Kidney (tissue), 22 donors: ENCODE measurements at places on chromosomes 7 and 10. TPM values are rescaled to one million over a fixed set of nuclear protein-coding genes. Genes with fewer than 3 reads are reported as not detected.

GRCh38 chr10:116272440-116273283, at the start of gene GFRA1:
Gene GFRA1, minus strand, starts transcription at chr10:116273206. Its CDS starts 1,177 bp downstream, at chr10:116272029.
- H3K27ac ChIP-seq: peak within 1 kb of the TSS; percentile 30
- H3K4me1 ChIP-seq: peaks cover 9% of the 10 kb centered on the region
- peak within 1 kb of the TSS; percentile 44 for H3K4me3 ChIP-seq

DNA sequence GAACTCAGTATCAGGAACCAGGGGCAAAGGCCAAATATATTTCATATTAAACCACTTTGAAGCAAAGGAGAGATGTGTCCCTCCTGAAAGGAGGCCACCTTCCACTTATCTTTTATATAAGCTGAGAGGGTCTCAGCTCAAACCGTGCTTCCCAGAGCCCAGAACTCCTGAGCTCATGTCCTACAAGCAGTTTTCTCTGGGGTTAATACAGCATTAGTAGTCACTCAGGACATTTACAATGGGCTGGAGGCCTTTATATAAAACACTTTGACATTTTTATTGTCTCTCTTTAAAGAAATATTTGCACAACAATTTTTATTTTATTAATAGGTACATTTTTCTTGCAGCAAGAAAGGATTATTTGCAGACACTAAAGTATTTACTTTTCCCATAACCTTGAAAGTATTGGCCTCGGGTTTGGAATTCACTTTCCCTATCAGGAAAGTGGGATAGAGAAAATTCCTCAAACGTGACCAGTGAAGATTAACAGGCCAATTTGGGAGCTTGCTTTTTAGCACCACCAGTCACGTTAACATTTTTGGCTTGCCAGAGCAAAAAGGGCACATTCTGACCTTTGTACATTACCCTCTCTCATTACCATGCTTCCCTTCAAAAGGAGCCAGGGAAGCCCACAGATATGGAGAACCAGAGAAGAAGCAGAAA, 464.9 kb upstream of the NRP1 start:
- no peaks in the 10 kb centered on the region for H3K4me1 ChIP-seq
- no peaks in the 10 kb centered on the region for H3K27me3 ChIP-seq
- H3K27ac ChIP-seq: no peak overlapping the region

DNA sequence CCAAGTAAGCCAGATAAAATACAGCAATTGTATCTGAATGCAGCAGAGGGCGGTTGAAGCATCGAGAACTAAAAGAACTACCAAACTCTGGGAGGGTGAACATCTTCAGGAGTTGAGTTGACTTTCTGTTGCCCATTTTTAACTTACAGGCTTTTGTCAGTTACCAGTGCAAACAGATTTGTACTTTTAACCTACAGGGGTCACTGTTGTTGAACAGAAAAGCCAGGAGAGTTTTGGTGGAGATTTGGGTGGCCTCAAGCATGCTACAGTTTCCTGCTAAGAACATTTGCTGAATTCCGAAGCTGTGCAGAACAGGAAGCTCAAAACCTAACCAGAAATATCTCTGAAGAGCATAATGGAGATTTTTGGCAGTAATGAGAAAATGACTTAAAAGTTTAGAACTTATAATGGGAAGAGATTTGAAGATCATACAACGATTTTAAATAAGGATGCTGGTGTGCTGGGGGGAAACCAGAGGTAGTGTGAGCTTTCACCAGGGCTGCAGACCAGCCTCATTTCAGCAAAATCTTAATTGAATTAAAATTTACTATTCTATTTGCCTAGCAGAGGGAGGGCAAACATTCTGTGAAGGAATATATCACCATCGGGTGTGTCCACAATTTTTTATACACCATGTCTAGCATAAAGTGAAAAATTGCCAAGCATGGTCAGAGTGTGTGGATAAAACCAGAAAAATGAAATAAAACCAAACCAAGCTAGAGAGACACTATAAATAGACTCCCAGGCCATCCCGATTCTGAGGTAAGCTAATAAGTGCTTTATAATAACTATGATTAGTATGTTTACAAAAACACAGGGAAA, 208.6 kb upstream of the CCDC6 start:
- no peak overlapping the region for H3K27ac ChIP-seq
- H3K4me3 ChIP-seq: no peak overlapping the region
- H3K36me3 ChIP-seq: peaks cover 7% of the 10 kb centered on the region
- DNase-seq: no peak
- no peaks in the 10 kb centered on the region for H3K4me1 ChIP-seq

- H3K27ac ChIP-seq: no peak overlapping the region
- H3K4me1 ChIP-seq: peaks cover 12% of the 10 kb centered on the region
- no peak for DNase-seq
- H3K36me3 ChIP-seq: no peaks in the 10 kb centered on the region
- H3K4me3 ChIP-seq: no peak overlapping the region
- H3K27me3 ChIP-seq: no peaks in the 10 kb centered on the region
Observed at GRCh38 chr7:2245883-2246675, 4.1 kb downstream of the NUDT1 start.

- H3K27me3 ChIP-seq: no peaks in the 10 kb centered on the region
- H3K4me3 ChIP-seq: no peak overlapping the region
- DNase-seq: no peak
- no peak overlapping the region for H3K27ac ChIP-seq
Observed at GRCh38 chr7:7190142-7190541, 7.8 kb downstream of the C1GALT1 start.

DNA sequence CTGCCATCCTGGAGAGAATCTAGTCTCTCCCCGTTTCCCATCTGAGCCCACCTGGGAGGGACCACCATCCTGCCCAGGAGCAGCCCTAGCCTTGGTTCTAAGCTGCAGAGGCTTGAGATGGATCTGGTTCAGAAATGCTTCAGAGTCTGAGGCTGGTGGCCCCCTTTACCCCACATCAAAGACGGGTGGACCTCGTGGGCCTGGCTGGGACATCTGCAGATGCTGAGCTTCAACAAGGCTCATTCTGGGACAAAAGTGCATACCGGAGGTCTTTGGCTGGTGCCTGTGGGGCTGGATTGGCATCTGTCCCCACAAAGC, 4.9 kb upstream of the IRF5 start:
- H3K27me3 ChIP-seq: no peaks in the 10 kb centered on the region
- no peak overlapping the region for H3K4me3 ChIP-seq
- H3K36me3 ChIP-seq: no peaks in the 10 kb centered on the region
- H3K4me1 ChIP-seq: no peaks in the 10 kb centered on the region

GRCh38 chr7:43104874-43105520, 7.5 kb upstream of the HECW1 start:
- H3K27ac ChIP-seq: no peak overlapping the region
- no peaks in the 10 kb centered on the region for H3K36me3 ChIP-seq
- H3K27me3 ChIP-seq: no peaks in the 10 kb centered on the region
- no peak for DNase-seq
- H3K4me1 ChIP-seq: peaks cover 4% of the 10 kb centered on the region

DNA sequence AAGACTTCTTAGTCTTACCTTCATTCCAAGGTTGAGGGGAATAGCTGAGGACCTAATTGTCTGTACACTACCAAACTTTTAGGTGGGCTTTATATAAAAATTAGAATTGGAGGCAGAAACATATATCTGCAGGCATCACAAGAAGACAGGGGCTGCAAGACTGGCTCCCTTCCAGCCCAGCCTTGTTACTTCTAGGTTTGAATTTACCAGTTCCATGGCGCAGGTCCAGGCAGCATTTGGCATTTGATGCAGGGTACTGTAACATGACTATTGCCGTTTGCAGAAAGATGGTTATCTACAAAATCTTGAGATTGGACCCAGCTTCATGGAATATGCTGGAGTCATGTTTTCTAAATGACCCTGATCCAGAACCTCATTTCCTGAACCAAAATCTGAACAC, 105.4 kb upstream of the RHOBTB1 start:
- no peaks in the 10 kb centered on the region for H3K36me3 ChIP-seq
- H3K4me3 ChIP-seq: no peak overlapping the region
- peaks cover 2% of the 10 kb centered on the region for H3K4me1 ChIP-seq
- no peak for DNase-seq
- H3K27ac ChIP-seq: no peak overlapping the region

DNA sequence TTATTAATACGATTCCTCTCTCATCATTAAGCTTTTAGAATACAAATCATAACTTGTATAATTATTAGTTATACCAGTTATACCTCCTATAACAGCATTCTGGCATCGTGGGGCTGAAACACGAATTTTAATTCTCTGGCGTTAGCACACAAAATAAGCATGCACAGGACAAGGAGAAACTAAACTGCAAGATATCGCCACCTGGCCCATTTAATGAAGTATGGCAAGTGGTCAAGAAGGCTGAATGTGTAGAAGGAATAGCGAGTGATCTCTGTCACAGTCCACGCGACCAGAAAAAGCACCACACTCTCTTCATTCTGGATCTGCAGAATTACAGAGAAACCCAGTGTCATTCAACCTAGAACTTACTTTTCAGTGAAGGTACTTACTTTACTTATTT, 18.1 kb downstream of the HACD1 start:
- H3K36me3 ChIP-seq: no peaks in the 10 kb centered on the region
- H3K4me1 ChIP-seq: no peaks in the 10 kb centered on the region
- H3K4me3 ChIP-seq: no peak overlapping the region
- H3K27me3 ChIP-seq: no peaks in the 10 kb centered on the region

GRCh38 chr10:120477743-120478141, 20.7 kb downstream of the PLPP4 start:
- H3K36me3 ChIP-seq: no peaks in the 10 kb centered on the region
- H3K27ac ChIP-seq: no peak overlapping the region
- no peak overlapping the region for H3K4me3 ChIP-seq
- H3K27me3 ChIP-seq: no peaks in the 10 kb centered on the region
- DNase-seq: no peak
- no peaks in the 10 kb centered on the region for H3K4me1 ChIP-seq

GRCh38 chr10:61110188-61110844, 166.3 kb upstream of the RHOBTB1 start:
- no peak overlapping the region for H3K4me3 ChIP-seq
- H3K27ac ChIP-seq: no peak overlapping the region
- H3K36me3 ChIP-seq: no peaks in the 10 kb centered on the region
- no peaks in the 10 kb centered on the region for H3K4me1 ChIP-seq

OR13A1 gene
- total RNA-seq: not detected

TAS2R4 gene
- 2.5 TPM for total RNA-seq

OR2A7 gene
- 12.3 TPM for total RNA-seq

SPDYE2B gene
- not detected for total RNA-seq

ANKRD1 gene
- total RNA-seq: not detected

RARRES2 gene
- 104 TPM for total RNA-seq

OPALIN gene
- not detected for total RNA-seq
